ENCODE measurements at places on chromosomes 1 and 21.

- DNase-seq: no peak
Observed at GRCh38 chr1:15500184-15501178, 23.5 kb downstream of the CASP9 start.

GRCh38 chr1:179883040-179883744, 1.1 kb downstream of the TOR1AIP1 start:
- DNase-seq: no peak

- no peak for DNase-seq
Observed at GRCh38 chr1:161390559-161390858, 22.8 kb upstream of the CFAP126 start.

DNA sequence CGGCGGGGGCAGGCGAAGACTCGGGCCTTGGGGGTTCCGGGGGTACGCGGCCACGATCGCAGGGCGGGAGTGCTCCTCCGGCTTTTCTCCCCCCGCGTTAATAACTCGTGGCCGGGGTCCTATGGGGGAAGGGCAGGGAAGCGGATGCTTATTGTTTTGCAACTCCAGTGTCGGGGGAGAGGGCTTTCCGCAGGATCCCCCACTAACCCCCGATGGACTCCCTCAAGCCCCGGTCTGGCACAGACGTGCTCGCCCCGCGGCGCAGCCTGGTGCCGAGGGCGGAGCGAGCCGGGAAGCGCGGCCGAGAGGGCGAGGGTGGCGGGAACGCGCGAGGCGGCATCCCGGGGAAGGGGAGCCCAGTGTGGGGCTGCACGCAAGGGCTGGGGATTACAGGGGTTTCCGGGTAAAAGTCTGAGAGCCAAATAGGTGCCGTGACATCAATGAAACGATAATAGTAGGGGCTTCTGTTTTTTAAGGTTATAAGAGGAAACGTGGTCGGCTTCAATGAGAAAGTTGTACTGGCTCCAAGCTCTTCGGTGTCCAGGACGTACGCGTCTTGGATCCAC, 772 bp downstream of the UCK2 start:
- DNase-seq: peak; percentile 50

GRCh38 chr1:240947438-240948224, 335.7 kb upstream of the GREM2 start:
- no peak for DNase-seq

GRCh38 chr1:59391212-59392179, 94.6 kb downstream of the FGGY start:
- no peak for DNase-seq

DNA sequence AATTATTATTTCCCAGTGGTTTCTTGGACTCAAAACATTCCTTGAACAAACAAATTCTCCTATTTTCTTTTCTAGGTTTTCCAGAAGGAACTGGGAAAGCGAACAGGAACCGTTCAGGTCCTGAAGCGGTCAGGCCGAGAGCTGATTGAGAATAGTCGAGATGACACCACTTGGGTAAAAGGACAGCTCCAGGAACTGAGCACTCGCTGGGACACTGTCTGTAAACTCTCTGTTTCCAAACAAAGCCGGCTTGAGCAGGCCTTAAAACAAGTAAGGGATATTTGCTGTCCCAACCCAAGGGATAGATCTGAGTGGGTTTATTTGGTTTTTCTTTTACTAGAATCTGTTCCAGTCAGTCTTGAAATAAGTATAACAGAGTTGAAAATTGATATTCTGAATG, 39.4 kb upstream of the BMP8A start:
- no peak for DNase-seq

DNA sequence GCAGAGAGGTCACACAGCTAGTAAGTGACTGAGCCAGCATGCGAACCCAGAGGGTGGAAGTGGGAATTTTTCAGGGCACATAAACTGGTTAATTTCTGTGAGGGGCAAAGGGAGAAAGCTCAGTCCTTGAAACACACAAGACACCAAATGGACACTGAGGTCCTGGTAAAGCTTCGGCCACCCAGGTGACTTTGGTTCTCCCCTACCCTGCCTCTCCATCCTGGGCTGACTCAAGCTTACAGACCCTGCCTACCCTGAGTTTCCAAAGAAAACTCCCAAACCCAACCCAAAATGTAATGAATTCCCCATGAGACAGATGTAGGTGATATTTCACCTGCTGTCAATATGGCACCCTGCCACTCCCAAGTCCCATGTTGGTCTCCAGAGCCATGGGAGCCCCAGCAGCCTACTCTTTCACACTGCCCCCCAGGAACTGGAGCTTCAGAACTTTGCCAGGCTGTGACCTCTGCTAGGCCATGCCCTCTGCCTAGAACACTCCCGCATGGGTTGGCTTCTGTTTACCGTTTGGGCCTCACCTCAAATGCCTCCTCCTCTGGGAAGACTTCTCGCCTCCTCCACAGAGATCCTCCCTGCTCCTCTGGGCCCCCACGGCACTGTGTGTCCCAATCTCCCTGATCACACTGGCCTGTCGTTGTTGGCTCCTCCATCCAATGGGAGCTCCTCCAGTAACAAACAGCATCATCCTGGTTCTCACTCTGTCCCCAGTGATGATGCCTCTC, 3.7 kb upstream of the LRP8 start:
- DNase-seq: no peak

GRCh38 chr1:223611936-223612335, 53.6 kb downstream of the CAPN8 start:
- no peak for DNase-seq

DNA sequence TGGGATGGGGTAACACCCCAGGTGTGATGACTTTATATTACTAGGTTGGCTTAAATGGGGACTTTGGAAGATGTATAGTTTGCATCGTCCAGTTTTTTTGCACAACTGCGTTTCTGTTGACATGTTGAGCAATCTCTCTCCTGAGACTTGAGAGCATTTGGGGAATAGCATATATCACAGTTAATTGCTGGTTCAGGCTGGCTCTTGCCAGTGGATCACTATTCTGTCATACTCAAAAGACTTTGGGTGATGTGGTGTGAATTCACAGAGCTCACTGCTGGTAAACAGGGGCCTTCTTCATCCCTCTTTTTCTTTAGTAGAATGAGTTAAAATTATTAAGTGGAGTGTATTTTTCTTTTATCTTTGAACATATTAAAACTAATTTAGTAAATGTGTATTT, 44.3 kb downstream of the LHX9 start:
- DNase-seq: no peak

DNA sequence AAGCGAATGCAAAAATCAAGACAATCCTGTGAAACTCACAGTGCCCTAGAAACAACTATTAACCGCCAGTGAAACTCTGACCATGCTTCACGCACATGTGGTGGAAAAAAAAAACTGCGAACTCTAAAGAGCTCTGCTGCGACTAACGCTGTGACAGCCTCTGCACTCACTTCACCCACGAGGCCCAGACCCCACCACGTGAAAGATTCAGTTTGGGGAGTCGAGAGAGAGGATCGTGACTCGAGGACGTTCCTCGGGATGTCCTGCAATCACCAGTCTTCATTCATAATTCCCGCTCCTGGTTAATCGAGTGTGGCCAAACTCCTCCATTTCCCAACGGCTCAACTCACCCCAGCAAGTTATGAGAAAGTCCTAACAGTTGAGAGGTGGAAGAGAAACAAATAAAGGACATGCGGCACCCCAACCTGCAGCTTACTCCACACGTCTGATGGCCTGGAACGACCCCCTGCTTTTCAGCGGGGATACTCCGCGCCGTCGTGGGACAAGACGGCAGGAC, 1.1 kb downstream of the SERBP1 start:
- DNase-seq: peak; percentile 56

GRCh38 chr1:32925403-32926162, 24.4 kb upstream of the TMEM54 start:
- peak; percentile 21 for DNase-seq

DNA sequence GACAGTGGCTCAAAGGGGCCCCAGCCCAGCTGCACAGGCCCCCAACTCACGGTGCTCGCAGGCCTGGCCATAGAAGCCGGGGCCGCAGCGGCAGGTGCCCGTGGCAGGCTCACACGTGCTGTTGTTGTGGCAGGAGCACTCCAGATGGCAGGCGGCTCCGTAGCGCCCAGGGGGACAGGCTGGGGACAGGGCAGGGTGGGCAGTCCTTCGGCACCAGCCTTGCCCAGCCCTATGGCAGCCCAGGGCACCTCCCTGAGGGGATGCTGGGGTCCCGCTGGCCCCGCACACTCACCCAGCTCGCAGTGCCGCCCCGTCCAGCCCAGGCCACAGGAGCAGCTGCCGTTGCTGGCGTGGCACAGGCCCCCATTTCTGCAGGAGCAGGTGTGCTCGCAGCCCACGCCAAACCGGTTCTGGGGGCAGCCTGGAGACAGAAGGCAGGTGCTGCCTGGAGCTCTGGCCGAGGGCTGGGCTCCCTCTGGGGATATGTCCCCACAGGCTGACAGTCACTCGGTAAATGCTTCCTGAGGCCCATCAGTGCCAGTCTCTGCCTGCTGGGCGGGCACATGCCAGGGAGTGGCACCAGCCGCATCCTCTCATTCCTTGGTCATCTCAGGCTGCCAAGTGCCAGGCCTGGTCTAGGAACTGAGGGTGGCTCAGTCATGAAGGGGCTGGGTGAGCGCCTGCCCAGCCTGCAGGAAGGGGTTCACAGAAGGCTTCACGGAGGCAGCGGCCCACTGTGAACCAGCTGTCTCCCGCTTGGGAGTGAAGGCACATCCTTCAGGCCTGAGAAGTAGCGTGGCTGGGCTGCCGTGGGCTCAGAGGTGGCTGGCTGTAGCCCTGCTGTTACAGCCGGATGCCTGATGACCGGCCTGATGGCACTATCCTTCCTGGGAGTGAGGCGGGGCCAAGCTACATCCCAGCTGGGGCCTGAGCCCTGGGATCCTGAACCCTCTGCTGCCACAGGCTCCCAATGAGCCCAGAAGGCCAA, 40.1 kb downstream of the ARHGEF16 start:
- DNase-seq: no peak

GRCh38 chr1:233614173-233614742, 352 bp downstream of the KCNK1 start:
- DNase-seq: no peak

DNA sequence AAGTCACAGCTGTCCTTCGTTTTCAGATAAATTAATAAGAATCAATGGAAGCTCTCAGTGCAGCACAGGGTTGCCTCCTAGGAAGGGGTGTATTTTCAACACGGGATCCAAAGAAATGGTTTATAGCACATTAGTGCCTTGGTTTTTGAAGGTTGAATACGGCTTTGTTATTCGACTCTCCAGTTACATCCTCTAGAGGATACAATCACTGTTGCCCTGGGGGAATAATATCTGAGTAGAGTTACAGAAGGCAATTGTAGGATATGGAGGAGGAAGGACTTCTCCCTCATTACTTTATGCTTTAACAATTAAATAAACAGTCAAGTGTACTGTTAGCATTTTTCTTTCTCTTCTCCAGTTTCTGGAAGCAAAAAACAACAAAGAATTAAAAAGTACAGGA, 14.3 kb upstream of the ZNF326 start:
- no peak for DNase-seq

- DNase-seq: no peak
Observed at GRCh38 chr21:36052860-36053714, 7.2 kb downstream of the SETD4 start.

- no peak for DNase-seq
Observed at GRCh38 chr1:222786121-222786520, 28.7 kb upstream of the DISP1 start.

GRCh38 chr1:47501069-47501468, 63.2 kb downstream of the FOXD2 start:
- DNase-seq: no peak

- DNase-seq: no peak
Observed at GRCh38 chr1:189151361-189151760, 1326.3 kb downstream of the BRINP3 start.

DNA sequence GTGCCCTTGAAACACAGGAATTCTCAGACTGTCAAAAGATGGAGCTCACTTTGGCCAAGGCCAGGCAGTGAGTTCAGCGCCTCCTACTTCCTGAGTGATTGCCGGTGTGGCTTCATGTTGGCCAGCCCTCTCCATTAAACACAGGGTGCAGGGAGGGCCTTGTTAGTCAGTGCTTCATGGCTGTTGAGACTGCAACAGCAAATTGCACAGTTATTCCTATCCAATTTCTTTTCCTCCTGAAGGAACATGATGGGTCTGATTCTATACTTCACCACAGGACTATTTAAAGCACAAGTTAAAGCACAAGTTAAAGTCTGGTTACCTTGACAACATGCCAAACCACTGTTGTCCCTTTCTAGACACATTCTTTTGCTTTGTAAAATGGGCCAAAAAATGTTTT, 156.6 kb downstream of the SIPA1L2 start:
- DNase-seq: no peak

DNA sequence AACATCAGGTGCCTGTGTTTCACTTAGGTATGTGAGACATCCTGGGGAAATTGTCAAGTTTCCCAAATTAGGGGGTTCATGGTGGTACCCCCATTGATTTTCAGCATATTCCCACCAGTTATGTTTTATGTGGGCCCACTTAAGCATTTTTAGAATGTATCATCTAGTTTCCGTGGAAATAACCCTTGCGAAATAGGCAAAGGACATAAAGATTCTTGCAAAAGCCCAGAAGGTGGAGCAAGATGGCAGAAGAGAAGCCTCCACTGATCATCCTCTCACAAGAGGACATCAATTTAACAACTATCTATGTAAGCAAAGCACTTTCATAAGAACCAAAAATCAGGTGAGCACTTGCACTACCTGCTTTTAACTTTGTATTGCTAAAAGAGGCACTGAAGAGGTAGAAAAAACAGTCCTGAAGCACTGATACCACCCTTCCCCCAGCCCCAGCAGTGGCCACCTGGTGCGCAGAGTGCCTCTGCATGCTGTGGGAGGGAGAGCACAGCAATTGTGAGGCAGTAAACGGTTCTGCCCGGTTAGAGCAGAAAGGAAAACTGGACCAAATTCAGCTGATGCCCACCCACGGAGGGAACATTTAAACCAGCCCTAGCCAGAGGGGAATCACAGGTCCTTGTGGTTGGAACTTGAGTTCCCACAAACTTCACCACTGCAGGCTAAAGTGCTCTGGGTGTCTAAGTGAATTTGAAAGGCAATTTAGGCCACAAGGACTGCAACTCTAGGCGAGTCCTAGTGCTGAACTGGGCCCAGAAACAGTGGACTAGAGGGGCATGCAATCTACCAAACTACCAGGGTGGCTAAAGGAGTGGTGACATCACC, 23.2 kb downstream of the MCOLN2 start:
- no peak for DNase-seq

Measured in stimulated activated CD4-positive, alpha-beta T cell treated with anti-CD3 and anti-CD28 coated beads, Interleukin-1b, Interleukin-23, amount 100 ng/mL, for 48 hours (primary cell).